ENCODE measurements at places on chromosomes 5 and 9.

- peak; percentile 77 for DNase-seq
Measured at GRCh38 chr5:149603210-149603609, 21.9 kb downstream of the ARHGEF37 start.

DNA sequence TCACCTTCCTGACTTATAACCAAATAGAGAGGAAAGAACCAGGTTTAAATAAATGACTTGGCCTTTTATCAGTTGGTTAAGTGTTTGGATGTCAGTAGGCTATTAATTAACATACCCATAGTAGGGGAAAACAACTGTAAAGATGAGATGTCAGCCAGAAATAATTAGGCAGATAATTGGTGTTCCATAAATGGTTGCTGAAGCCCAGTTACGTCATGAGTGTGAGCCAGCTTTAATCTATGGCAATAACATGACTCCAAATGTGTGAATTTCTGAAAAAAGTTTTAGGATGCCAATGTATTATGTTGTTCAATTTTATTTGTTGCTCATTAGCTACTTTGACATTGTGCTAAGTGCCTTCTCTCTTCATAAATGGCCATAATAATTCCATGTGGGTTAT lies 180.5 kb downstream of the FBXL7 start:
- DNase-seq = no peak

DNA sequence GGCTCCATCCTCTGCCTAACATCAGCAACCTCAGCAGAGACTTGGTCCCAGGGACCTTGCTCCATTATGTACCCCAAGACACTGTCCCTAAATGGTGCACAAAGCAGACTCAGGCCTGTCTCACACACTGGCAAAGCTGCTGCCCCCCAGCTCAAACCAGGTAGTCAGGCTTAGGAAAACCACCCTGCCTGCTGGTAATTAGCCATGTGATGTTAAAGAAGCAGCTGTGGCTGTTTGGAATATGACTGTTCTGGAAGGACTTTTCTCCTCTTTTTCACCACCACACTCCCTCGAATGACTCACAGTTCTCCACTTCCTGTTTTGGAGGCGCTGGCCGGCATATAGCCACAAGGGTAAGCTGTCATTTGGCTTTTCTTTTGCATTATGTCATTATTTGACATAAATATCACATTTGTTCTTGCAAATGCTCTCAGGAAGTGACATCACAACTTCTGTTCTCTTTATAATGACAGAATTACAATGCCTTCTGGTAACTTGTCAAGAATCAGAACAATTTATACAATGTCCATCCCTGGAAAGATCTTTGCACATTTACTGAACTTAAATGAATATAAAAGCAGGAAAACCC lies 113.9 kb downstream of the SUSD1 start:
- peak; percentile 74 for DNase-seq

DNA sequence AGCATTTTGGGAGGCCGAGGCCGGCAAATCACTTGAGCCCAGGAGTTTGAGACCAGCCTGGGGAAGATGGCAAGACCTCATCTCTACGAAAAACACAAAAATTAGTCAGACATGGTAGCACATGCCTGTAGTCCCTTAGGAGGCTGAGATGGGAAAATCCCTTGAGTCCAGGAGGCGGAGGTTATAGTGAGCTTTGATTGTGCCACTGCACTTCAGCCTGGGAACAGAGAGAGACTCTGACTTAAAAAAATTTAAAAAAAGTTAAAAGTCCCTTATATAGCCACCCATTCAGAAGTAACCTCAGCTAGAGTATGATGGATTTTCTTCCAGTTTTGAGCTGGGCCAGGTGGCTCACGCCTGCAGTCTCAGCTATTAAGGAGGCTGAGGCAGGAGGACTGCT lies 72.4 kb downstream of the UGCG start:
- DNase-seq = no peak

- no peak for DNase-seq
Measured at GRCh38 chr5:77928776-77929300, 152.7 kb upstream of the TBCA start.

DNA sequence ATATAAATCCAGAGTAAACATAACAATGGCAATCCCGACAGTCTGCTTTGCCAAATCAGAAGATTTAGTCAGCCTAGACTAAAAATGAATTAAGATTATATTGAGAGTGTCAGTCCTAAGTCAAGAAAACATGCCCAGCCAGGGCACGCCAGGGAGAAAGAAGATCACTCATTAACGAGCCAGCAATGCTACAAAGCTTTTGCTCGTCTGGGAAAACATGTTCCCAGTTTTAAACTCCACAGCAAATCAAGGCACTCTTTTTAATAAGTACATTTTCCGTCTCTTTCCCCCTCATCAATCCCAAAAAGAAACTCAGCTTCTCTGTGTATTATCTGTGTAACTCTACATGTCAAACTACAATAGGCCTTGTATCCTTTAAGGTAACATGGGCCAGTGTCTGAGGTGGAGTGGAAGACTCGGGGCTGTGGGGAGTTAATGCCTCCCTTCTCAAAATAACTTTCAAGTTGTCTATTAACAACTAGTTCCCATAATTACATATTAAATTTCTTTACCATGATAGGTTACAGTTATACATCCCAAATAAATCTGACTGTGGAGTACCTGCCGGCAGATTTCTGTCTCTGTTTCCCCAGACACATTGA lies 40.9 kb downstream of the NFIB start:
- DNase-seq = no peak

DNA sequence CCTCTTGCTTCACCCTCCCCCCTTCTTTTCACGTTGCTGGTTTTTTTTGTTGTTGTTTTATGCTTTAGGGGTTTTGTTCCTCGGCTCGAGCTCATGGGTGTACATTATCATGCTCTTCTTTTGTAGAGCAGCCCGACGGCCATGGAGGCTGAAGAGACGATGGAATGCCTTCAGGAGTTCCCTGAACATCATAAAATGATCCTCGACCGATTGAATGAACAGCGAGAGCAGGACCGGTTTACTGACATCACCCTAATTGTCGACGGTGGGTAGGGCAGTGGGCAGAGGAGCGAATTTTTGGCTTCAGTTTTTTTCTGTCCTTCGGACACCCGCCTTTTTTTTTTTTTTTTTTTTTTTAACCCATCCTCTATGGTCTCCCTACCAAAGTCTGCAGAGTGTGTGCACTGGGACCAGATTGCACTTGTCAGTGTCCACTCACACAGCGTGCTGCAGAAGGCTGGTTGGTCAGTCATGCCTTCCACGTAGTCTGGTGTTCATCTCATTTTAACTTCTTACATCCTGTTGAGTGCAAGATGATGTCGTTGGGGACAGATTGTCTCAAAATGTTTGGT lies 1.3 kb downstream of the ZNF131 start:
- DNase-seq = peak; percentile 50

DNA sequence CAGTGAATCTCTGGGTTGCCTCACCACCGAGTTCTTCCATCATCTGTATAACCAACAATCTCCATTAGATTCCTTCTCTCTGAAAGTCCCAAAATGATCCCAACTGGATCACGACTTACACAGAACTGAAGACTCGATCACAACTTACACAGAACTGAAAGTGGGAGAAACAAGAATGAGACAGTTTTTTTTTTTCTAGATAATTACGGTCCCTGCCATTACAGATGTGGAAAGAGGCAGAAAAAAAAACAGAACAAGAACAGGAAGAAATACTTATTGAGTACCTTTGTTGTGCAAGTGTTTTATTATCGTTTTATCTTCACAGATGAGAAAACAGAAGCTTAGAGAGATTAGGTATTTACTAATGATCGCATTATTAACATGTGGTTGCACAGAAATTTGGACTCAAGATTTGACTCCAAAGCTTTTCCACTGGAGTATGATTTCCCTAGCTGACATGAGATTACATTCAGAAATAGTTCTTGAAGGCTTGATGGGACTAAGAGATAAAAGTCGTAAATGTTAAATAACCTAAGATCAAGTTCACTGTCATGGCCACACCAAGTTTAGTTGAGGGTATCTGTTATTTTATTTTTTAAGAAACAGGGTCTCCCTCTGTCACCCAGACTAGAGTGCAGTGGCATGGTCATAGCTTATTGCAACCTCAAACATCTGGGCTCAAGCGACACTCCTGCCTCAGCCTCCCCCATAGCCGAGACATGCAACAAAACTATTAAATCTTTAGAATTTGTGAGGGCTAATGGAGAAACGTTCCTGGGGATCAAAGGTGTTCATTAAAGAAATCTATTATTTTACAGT lies 8.9 kb downstream of the PLK2 start:
- DNase-seq = no peak

- no peak for DNase-seq
Measured at GRCh38 chr5:166370928-166371690, 1920.3 kb upstream of the WWC1 start.

DNA sequence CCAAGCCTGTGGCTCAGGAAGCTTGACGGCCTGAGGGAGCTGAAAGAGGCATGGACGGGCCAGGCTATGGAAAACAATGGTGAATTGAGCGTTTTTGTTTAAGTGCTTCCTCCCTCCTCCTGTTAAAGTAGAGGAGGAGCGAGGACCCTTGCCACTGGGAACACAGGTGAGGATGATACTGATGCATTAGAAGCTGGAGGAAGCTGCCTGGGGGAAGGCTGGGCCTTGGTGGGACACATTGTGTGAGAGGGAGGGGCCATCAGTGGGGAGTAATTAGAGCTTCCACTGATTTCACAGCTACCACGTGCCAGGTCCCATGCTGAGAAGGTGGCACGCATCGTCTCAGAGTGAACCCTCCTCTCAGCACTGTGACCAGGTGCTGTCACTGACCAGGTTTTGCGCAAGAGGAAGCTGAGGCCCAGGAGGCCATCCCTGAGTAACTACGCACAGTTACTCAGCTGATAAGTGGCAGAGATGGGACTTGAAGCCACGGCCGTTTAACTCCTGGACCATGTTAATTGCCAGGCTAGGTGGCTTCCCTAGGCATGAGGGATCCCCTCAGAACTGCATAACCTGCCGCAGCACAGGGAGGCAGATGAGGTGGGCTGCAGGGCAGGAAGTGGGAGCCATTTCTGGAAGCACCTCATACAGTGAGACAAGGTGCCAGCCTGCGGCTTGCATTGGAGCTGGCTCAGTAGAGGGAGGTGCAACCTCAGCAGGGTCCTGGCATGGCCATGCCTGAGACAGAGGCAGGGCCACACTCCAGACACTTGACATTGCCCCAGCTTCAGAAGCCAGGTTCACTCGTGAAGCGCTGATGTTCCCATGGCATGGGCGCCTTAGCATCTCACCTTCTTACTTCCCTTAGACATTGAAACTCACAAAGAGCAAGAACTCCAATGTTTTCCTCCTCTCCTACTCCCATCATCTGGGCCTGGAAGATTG lies 195.3 kb upstream of the MVB12B start:
- DNase-seq = no peak

DNA sequence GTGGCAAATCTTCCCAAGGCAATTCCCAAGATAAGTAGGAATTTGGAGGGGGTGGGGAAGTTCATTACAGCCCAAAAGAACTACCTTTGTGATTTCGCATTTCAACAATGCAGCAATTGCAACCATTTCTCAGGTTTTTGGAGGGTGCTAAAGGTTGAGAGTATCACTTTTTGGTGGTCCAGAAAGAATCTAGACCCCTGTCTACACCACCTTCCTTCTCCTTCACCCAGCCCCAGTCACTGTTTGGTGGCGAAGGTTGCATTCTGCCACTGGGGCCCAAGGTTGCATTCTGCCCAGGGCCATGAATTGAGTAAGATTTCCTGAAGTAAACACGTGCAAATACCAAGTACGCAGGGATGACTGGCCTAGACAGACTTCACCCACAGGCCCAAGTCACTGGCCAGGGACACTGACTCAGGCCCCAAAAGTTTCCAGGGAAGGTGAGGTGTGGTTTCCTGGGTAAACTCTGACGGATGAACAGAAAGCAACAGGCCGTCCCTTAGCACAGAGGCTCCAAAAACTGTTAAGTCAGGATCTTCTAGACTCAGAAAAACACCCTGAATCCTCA lies 5.7 kb downstream of the PDE6A start:
- DNase-seq = peak; percentile 43

DNA sequence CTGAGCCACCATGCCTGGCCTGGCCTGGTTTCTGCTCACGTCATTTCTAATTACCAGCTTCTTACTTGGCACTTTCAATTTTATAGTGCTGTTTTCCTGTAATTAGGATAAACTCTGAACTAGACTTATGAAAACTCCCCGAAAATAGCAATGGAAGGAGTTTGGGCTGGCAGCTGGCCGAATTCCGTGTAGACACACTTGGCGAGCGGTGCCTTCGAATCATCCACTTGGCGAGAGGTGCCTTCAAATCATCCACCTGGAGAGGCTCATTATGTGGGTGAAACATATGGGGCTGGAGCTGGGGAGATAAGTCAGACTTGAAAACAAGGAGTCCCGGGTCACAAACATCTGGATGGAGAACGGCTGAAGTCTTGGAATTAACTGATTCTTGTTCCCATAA lies 203.7 kb downstream of the ROR2 start:
- DNase-seq = no peak

GRCh38 chr5:75324791-75325190 lies 12.2 kb upstream of the HMGCR start:
- no peak for DNase-seq

DNA sequence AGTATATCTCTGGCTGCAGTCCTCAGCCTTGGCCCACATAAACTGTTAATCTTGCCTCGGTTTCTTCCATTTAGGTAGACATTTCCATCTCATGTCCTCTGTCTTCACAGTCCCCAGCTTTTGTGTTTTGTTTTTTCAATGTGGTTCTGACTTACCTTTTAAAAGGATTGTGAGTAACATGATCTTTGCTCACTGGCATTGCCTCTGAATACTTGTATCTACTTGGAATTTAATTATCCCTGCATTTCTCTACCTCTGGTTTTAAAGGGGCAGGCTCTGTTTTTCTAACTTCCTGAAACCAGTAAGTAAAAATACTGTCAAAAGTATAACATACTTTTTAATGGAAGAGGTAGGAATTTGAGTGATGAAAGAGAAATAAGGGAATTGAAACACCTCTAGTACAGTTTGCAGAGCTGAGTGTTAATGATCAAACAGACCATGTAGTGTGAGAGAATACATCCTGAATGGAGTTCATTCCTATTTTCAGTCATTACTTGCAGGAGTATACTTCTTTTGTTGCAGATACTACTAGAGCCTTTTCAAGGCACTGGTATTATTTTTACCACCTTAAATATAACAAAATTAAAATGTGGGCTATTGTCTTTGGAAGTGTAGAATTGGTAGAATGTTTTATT lies 62.6 kb downstream of the MTREX start:
- DNase-seq = no peak

GRCh38 chr9:13857521-13857920 lies 456.4 kb downstream of the NFIB start:
- DNase-seq = no peak

- DNase-seq = no peak
Measured at GRCh38 chr5:438481-438981, 4.4 kb upstream of the EXOC3 start.

DNA sequence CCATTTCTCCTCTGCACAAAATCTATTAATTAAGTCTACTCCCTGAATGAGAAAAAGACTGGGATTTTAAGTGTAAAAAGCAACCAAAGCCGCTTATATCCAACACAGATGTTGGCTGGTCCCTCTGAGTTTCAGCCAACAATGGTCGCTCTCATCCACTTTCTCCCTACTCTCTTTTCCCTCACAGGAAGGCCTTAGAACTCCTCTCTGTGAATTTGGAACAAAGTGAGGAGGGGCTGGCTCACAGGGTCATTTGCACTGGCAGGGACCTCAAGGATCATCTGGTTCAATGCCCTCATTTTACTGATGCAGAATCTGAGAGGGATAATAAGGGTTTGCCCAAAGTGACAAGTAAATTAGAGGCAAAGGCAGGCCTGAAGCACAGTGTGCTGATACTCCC lies 64.0 kb downstream of the DPYSL3 start:
- no peak for DNase-seq

All from hematopoietic multipotent progenitor cell treated with erythropoietin and hydrocortisone succinate and interleukin-3 and kit ligand, for 6 days (in vitro differentiated cells).